ENCODE measurements at places on chromosomes 16 and 17.
A peak's percentile ranks its signal among the peaks of the same experiment; 100 is the strongest.

- DNase-seq = no peak
Observed at GRCh38 chr16:82814059-82814458, 187.3 kb downstream of the CDH13 start.

- DNase-seq = no peak
Observed at GRCh38 chr16:80812593-80812992, 8.2 kb upstream of the CDYL2 start.

DNA sequence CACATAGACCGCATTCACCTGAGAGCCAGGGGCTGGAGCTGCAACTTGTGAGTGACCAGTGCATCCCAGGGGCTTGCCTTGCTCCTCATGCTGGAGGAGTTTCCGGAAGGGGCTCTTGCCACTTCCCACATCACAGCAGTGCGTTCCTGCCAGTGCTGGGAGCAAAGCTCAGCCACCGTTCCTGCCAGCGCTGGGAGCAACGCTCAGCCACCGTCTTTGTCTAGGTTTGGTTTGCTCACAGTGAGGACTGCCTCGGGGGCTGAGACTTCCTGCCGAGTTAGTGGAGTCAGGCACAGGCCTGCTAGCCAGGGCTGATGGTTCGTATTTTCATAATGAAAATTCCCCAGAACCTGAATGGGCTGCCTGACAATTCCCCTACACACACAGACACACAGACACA lies 5.4 kb upstream of the CHRNE start:
- DNase-seq = no peak

DNA sequence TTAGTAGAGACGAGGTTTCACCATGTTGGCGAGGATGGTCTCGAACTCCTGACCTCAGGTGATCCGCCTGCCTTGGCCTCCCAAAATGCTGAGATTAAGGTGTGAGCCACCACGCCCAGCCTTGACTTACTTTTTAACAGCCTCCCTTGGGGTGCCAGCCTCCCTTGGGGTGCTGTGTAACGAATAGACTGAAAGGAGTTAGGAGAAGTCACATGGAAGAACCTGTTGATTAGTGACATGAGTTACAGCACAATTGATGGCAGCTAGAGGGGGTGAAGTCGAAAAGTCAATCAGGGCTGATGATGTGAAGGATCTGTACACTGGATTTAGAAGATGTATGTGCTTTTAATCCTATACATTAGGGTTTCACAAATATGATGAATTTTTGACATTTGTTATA lies 39.4 kb upstream of the CDR2 start:
- DNase-seq = no peak

DNA sequence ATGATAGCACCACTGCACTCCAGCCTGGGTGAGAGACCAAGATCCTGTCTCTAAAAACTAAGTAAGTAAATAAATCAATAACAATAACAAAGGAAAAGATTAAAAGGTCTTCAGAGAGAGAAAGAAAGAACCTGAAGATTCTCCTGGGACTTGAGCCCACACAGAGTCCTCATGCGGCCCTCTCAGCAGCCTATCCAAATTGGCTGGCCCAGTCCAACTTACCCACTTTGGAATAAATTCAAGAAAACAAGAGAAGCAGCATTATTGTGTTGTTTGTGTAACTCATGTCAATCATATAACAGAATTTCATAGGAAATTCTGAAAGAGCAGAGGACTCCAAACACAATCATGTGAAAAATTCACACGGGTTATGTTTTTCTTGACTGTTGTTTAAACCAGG lies 3.8 kb downstream of the SLX4 start:
- DNase-seq = no peak

DNA sequence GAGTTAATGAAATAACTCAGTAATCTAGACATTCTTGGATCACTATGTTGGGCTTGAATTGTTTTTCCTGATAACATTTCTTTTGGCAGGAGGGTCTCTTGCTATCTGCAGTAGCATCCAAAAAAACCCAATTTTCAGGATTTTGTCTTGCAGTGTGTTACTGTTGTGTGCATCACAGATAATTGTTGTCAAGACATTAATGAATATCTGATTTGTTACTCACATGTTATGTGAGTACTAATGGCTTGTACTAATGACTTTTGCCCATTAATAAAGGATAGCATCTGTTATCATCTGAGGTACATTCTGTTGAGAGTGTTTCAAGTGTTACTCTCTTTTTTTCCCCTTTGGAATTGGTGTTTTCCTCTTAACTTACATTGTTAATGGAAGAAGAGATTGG lies 10.0 kb downstream of the PRKAR1A start:
- no peak for DNase-seq

DNA sequence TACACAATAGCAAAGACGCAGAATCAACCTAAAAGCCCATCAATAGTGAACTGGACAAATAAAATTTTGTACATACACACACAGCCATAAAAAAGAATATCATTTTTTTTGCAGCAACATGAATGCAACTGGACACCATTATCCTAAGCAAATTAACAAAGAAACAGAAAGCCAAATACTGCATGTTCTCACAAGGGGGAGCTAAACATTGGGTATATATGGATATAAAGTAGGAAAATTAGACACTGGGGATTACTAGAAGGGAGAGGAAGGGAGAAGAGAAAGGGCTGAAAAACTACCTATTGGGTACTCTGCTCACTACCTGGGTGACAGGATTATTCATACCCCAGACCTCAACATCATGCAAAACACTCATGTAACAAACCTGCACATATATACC lies 28.2 kb downstream of the ADAMTS18 start:
- DNase-seq = no peak

DNA sequence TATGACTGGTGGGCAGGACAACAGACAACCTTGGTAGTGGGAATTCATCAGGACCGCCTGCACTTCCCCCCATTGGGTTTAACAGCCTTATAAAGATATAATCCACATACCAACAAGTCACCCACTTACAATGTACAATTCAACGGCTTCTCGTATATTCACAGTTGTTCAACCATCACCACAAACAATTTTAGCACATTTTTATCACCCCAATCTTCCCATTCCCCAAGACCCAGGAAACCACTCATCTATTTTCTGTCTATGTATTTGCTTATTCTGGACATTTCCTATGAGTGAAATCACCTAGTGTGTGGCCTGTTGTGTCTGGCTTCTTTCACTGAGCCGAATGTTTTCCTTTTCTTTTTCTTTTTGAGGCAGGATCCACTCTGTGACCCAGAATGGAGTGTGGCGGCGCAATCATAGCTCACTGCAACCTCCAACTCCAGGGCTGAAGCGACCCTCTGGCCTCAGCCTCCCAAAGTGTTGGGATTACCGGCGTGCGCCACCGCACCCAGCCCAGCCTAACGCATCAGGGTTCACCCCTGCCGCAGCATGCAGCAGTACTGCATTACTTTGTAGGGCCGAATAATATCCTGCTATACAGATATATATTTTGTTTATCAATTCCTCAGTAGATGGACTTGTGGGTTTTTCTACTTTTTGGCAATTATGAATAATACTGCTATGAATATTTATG lies 10.9 kb downstream of the ANKS3 start:
- no peak for DNase-seq

GRCh38 chr16:58331024-58331707 lies 36.3 kb upstream of the PRSS54 start:
- DNase-seq = no peak

- no peak for DNase-seq
Observed at GRCh38 chr16:35533683-35534082, 2074.3 kb downstream of the TP53TG3F start.

DNA sequence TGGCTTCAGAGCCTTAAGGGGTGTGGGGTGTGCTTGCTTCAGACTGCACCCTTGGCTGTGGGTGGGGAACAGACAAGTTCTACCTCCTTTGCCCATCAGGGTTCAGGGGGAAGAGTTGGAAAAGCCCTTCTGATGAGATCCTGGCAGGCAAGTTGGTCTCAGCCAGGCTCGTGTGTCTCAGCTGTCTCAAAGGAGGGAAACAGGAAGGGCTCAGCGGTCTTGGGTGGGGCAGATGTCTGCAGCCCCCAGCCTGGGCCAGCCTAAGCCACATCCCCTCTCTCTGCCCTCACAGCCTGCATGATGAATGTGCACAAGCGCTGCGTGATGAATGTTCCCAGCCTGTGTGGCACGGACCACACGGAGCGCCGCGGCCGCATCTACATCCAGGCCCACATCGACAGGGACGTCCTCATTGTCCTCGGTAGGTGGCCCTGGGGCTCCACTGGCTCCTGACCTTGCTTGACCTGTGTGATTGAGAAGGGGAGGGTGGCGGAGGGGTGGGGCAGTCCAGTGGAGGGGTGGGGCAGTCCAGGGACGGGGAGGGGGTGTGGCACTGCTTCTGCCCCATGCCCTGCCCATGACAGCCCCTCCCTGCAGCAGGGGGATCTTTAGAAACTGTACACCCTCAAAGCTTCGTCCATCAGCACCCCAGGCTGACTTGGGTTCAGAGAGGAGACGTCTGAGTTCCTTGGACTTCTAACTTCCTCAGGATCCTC lies 199.5 kb downstream of the PRKCB start:
- no peak for DNase-seq

DNA sequence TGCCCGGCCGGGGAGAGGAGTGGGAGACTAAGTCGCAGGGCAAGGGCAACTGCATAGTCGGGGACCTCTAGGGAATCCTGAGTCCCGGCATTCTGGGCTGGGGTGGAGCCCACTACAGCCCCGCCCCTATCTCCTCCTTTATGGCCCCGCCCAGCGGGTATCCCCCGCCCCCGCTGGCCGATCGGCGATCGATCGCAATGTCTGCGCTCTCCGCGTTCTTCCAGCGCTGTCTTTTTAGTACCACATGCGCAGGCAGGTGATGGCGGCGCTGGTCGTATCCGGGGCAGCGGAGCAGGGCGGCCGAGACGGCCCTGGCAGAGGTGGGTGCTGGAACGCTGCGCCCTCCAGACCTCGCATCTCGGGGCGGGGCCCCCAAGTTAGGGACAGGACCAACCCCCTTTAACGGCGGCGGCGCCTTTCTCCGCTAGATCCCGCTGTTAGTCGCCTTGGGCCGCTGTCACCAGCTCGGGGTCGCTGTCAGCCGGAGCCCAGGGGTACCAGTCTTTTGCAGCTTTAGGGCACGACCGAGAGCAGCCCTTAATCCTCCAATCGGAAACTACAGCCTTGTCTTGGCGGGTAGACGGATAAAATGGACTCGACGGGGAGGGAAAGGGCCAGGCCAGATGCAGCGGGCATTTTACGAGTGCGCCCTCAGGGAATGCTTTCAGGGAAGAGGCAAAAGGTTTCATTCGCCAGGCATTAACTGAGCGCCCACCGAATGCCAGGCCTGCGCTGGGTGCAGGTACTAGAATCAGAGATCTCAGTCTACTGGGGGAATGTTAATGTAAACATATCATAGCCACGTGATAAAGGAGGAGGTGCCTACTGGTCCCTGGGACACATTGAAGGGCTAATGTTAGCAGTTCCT lies at the start of gene DPH1:
TSS of gene DPH1 (plus strand) at position 243 of the 868 bp plus-strand sequence. CDS start at position 260, 17 bp downstream.
- peak; percentile 87 for DNase-seq

- no peak for DNase-seq
Observed at GRCh38 chr16:84960942-84961341, 50.4 kb downstream of the ZDHHC7 start.

DNA sequence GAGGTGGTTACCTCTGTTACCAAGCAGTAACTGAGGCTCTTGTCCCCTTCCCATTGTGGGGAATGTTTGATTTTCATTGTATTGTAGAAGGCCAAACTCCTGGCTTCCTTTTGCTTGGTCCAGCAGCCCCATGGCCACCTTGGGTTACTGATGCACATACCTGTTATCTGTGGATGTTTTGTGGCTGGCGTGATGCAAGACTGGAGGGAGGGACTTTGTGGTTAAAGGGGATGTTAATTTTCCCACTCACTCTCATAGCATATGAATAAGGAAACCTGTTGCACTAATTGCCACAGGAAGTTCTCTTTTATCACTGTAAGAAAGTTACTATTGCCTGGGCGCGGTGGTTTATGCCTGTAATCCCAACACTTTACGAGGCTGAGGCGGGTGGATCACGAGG lies 168.6 kb upstream of the HS3ST4 start:
- no peak for DNase-seq
